ENCODE measurements at places on chromosomes 2 and 18. TPM values are rescaled to one million over a fixed set of nuclear protein-coding genes. Genes with fewer than 3 reads are reported as not detected.

The CPO gene
- total RNA-seq: 0.36 TPM

- no peak for DNase-seq
These were observed 66.7 kb upstream of the RPL31 start for GRCh38 chr2:100935372-100935752.

GRCh38 chr2:31051258-31052140 lies 86.7 kb downstream of the GALNT14 start:
- no peak for DNase-seq

DNA sequence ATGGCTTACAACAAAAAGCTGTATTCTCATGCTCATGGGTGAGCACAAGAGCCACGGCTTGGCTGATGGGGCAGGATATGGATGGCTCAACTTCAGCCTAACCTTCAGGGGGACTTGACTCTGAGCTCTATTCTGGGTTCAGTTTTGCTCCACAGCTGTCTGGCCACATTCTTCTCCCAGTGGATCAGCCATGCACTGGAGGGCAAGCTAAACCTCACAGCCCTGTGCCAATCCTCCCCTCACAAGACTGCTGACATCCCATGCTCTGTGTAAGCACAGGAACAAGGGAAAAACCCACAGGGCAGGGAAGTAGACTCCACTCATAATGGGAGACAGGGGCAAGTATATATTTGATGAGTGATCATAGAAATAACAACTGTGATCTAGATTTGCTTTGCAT lies 35.6 kb downstream of the COPS8 start:
- DNase-seq: no peak

GRCh38 chr2:186349508-186349907 lies 136.6 kb upstream of the ZC3H15 start:
- peak; percentile 46 for DNase-seq

DNA sequence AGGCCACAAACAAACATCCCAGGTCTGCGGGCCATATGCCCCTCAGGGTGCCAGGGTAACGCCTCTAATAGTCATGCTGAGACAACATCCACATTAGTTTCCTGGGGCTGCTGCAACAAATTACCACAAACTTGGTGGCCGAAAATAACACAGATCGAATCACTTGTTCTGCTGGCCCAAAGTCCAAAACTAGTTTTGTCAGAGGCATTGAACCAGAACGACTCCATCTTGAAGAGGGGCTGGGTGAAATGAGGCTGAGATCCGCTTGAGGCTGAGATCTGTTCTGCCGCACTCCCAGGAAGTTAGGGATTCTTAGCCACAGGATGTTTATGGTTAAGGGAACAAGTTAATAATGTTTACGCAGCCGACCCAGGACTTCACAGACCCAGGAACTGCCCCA lies 66.7 kb downstream of the COPS8 start:
- DNase-seq: no peak

DNA sequence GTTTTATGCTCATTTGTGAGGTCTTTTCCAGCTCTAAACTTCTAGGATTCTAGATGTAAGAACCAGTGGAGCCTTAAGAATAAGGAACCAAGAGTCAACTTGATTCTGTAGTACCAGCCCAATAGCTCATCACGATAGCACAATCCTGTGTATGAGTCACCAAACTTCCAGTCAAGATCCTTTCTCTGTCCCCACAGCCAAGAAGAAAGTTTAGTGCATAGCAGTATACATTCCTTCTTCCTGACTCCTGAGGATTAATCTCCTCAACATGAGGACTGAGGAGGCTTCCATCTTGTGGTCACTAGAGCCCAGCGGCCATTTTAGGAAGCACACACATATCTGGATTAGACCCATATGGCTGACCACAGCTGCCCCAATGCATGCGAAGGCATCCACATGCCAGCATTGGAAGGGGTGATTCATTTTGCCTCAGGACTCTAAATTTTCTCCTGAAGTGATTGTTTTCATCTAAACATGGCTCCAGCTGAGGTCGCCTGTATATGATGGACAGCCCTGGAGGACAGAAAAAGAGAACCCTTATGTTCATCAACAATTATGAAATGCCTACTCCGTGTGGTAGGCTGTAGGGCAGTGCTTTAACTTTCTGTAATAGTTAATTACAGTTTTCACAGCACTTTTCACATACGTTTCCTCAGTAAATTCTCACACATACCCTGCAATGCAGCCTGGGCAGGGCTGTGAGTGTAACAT lies 53.5 kb downstream of the RASGRP3 start:
- peak; percentile 36 for DNase-seq

GRCh38 chr2:8472545-8473323 lies 209.1 kb upstream of the ID2 start:
- DNase-seq: no peak

The ORMDL1 gene
- 77.6 TPM for total RNA-seq

DNA sequence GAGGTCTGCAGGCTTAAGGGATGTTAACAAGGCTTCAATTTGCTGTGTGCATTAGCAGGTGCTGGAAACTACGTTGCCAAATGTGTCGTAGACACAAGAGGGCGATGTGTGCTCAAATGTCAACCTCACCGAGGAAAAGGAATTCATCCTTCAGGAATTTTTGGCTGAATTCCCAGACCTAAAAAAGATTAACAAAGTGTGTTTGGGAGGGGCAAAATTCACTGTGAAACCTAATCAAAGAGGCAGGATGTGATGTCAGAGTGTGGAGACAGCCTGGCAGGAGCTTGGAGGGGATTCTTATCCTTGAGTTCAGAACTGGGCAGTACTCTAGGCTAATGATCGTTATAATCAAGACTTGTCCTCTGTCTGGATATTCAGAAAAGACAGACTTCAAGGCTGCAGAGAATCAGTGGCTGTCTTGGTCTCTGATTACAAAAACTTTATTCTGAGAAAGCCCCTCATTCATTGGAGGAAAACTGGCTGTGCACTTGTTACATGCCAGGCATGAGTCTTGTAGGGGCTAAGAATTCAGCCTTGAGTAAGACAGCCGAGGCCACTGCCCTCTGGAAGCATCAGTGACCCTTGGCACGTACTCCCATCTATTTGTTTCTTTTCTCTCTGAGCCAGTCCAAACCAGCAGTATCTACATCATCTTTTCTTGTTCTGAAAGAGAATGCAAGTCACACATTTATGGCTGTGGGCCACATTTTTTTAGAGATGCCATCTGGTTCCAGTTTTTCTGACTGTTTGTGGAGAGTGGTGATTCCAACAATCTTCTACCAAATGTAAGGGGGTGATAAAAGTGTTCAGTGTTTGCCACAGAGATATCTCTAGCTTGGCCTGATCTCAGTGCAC lies 18.7 kb upstream of the SCYGR1 start:
- DNase-seq: peak; percentile 93

The C2orf15 gene
- total RNA-seq: 10.0 TPM

The TRIM43 gene
- total RNA-seq: not detected

The IL1R1 gene
- 72.8 TPM for total RNA-seq

The OSR1 gene
- total RNA-seq: 19.8 TPM

DNA sequence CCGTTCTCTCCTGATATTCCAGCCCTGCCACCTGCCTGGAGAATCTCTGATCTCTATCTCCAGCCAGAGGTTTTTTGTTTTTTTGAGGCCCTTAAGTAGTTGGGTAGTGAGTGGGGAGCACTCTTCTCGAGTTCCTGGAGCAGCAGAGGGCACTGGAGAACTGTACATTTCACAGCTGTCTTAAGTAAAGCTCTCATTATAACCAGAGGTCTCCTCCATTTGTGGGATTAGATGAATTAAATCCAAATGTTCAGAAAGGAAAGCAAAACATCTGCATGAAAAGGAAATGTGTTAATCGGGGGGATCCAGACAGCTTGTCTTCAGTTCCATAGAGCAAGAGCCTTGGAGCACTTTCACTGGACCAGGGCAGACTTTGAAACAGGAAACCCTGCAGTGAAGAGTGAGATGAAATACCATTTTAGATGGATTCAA lies 32.8 kb downstream of the AOX1 start:
- peak; percentile 16 for DNase-seq

The BOLL gene
- total RNA-seq: not detected

DNA sequence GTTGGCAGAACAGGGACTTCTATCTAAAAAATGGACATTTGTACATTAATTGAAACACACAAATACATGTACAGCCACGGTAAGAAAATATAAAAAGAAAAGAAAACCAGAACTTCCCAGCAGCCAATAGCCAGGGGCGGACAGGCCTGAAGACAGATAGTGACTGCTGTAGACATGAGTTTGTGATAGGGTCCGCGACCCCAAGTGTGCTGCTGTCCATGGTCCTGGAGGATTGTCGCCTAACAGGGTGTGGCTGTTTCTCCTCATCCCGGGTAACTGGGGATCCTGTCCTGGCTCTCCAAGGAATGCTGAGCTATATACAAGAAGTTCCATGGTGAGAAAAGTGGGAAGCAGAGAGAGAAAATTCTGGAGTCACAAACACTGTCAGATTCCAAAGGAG lies 266.5 kb upstream of the SALL3 start:
- DNase-seq: peak; percentile 38

The SERPINB4 gene
- total RNA-seq: not detected

DNA sequence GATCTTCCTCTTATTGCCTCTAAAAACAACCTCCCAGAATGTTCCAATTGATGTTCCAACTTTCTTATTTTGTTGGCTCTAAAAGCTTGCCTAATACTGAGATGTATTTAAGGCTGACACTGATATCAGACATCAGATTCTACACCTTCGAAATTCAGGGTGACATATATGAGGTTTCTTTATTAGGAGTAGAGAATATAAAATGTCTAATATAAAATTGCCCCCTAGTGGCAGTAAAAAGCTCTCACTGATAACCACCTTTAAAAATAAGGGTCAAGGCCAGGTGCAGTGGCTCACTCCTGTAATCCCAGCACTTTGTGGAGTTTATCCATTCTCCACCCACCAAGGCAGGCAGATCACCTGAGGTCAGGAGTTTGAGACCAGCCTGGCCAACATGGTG lies 789.7 kb upstream of the SLC39A10 start:
- no peak for DNase-seq

- DNase-seq: no peak
These were observed 175.5 kb downstream of the ZFP36L2 start for GRCh38 chr2:43050866-43051265.

The TMEM17 gene
- total RNA-seq: 4.3 TPM

DNA sequence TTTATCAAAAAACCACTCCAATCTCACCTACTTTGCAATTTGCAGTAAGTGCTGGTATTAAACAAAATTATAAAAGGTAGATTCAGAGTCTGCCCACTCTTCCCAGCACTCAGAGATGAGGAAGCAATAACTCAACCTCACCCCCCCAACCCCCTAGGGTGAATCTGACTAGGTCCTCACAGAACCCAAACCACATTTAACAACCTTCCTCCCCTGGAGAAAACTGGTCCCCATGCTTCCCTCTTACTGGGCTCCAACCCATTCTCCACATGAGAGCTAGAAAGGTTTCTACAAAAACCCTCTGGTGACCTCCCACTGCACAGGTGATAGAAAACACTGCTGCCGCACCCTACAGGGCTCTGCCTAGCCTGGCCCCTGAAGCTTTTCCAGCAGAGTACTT lies 40.5 kb upstream of the BMP10 start:
- no peak for DNase-seq
